ENCODE measurements at places on chromosomes 2 and 18.

GRCh38 chr2:99488539-99489062, 1.2 kb downstream of the REV1 start:
- no peak for DNase-seq

DNA sequence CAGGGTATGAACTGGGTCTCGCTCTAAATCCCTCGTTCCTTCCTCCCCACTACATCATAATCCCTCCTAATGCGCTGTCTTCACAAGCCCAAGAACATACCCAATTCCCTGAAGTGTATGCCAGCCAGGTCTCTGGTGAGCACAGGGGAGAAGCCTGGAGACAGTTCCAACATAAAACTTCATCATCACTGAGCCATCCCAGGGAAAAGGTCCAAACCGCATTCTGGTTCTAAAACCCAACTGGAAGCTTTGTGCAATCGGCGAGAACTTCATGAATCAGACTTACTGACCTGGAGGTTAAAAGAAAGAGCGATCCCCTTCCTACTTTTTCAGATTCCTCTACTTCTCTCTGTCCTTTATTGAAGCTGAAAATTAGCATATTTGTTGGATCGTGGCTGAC, 132.7 kb downstream of the ALPK2 start:
- DNase-seq = no peak

DNA sequence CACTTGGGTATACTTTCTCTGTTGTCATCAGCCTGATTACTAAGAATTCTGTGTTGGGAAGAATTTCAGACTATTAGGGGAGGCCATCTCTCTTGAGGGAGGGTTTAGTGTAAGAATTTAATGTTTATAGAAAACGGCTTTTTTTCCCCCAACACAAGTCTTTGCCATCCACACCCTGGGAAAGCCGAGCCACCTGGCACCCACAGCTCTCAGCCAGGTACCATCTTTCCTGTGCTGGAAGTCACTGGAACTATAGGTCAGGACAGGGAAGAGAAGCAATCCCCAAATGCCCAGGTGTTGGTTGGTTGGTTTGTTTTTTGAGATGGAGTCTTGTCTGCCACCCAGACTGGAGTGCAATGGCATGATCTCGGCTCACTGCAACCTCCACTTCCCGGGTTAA, 155.1 kb downstream of the SMAD7 start:
- DNase-seq = no peak

GRCh38 chr2:234158812-234159211, 108.3 kb downstream of the SPP2 start:
- no peak for DNase-seq

GRCh38 chr2:149160701-149161217, 122.3 kb downstream of the LYPD6B start:
- no peak for DNase-seq

- peak; percentile 97 for DNase-seq
Observed at GRCh38 chr2:97995734-97996624, at the start of gene TMEM131. TMEM131 (minus strand) TSS chr2:97995948; CDS start chr2:97995662, 286 bp downstream.

- no peak for DNase-seq
Observed at GRCh38 chr2:169232551-169233154, 129.7 kb downstream of the LRP2 start.

GRCh38 chr2:136254681-136255080, 136.7 kb upstream of the CXCR4 start:
- DNase-seq = no peak

GRCh38 chr18:8854962-8855361, 149.6 kb downstream of the MTCL1 start:
- DNase-seq = peak; percentile 73

DNA sequence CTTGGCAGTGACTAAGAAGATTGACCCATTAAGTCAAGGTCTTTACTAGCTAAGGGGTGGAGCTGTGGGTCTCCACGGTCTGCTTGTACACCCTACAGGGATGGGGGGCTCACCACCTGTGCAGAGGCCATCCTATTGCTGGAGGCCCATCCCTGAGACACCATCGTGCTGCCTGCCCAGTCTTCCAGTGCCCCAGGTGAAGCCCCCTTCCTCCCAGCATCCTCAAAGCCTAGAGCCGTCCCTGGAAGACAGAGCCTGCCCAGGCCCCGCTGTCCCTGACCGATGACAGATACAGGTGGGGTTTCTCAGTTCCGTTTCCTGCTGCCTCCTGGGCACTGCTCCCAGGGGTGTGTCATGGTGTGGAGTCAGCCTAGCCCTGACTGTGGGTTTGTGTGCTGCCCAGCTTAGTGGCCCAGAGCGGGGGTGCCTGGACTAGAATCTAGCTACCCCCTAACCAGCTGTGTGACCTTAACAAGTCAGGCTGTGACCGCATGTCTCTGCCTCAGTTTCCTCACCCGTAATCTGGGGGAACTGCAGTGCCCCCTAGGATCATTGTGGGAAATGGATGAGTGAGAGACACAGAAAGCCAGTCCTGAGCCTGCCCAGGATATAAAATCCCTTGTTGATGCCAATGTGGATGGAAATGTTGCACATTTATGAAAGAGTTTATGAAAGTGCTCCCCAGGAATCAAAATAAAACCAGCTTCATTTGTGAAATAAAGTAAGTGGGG, 2.0 kb downstream of the OTOS start:
- no peak for DNase-seq

- peak; percentile 80 for DNase-seq
Observed at GRCh38 chr2:187552828-187553681, 1.2 kb downstream of the TFPI start.

GRCh38 chr2:8204711-8205110, 477.1 kb upstream of the ID2 start:
- DNase-seq = no peak

GRCh38 chr18:79965119-79965902, 868 bp downstream of the HSBP1L1 start:
- peak; percentile 83 for DNase-seq

GRCh38 chr2:227939271-227940027, 68.0 kb downstream of the DAW1 start:
- no peak for DNase-seq

- no peak for DNase-seq
Observed at GRCh38 chr18:28560331-28560730, 383.4 kb upstream of the CDH2 start.

GRCh38 chr18:33830213-33830612, 252.2 kb downstream of the ASXL3 start:
- DNase-seq = no peak

DNA sequence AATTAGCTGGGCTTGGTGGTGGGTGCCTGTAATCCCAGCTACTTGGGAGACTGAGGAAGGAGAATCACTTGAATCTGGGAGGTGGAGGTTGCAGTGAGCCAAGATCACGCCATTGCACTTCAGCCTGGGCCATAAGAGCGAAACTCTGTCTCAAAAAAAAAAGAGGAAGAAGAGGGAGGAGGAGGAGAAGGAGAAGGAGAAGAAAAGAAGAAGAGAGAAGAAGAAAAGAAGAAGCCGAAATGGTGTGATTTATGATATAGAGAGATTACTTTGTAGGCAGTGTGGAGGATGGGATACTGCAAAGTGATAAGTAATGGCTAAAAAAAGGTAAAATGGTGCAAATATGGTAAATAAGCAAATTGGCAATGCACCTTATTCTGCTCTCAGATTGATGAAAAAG, 25.1 kb downstream of the THNSL2 start:
- DNase-seq = no peak

DNA sequence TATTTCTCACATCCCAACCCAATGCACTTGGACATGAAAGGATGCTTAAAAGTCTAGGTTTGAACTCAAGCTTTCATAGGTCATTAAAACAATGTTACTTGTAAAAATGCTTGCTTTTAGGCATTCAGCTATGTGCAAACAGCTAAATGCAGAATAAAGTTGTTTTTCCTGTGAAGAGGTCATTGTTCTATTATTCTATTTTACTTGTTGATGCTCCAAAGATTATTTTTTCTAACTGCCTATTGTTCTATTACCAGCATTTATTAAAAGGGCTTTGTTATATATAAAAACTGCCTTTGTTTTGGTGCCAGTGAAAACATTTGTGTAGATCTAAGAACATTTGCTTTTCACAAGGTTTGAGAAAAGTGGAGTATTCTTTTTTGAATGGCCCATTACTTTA, 49.4 kb downstream of the TMEM178A start:
- no peak for DNase-seq

DNA sequence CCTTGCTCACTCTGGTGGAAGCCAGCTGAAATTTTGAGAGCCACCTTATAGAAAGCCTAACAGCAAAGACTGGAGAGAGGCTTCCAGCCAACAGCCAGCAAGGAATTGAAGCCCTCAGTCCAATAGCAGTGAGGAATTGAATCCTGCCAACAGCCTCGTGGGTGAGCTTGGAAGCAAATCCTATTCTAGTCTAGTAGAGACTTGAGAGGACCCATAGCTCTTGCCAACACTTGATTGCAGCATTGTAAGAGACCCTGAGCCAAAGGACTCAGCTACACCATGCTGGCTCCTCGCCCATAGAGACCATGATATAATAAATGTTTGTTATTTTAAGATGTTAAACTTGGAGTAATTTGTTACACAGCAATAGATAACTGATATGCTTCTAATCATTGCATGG, 403.0 kb upstream of the TNP1 start:
- no peak for DNase-seq

DNA sequence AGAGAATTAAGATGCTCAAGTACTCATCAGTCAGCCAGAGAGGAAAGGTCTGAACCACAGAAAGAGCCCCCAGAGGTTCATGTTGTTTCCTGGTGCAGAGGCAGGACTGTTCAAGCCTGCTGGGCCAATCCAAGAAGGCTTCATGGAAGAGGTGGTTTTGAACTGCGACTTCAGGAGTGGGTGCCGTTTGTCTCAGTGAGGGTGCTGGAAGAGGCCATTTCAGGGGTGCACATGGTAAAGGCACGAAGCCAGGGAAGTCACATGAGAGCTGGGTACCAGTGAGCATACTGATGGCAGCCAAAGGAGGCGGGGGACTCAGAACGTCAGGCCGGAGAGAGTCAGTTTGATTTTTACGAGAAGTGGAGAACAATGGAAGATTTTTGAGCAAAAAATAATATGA, 55.5 kb downstream of the EMILIN2 start:
- DNase-seq = no peak

GRCh38 chr18:13464432-13465123, 246.0 kb downstream of the LDLRAD4 start:
- DNase-seq = no peak

DNA sequence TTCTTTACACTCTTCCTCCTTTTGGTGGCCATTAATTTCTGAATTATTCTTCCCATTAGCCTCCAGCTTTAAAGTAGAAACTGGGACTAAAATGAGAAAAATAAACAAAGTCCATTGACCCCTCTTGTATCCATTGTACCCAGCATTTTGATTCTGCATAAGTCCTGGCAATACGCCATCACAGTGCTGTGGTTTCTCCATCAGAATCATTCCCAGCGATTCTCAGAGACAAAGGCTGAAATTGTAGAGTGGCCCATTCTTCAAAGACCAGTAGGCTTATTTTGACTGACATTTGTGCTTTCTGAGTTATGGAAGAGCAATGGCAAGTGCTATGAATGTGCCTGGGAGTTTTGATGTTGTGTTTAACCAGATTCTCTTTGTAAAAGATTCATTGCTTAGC, 199.3 kb upstream of the GALNT5 start:
- no peak for DNase-seq

- peak; percentile 93 for DNase-seq
Observed at GRCh38 chr2:209495855-209496585, 72.2 kb downstream of the MAP2 start.

DNA sequence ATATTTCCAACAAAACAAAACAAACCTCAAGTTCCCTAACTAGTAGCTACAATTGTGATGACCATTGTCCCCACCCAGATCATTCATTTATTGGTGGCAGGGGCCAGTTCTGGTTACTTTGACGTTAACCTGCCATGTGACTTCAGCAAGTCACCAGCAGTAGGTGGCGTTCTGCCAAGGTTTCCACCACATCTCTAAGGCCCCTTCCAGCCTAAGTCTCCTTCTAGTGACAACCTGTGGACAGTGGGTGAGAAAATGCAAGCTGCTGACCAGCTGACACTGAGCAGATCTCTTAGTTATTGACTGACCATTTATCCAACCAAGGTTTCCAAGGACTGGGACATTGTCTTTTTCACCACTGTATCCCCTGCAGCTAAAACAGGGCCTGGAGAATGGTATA, 98.4 kb downstream of the GPR39 start:
- DNase-seq = no peak

GRCh38 chr2:88036182-88036581, 19.4 kb downstream of the KRCC1 start:
- DNase-seq = no peak

- DNase-seq = no peak
Observed at GRCh38 chr2:143692162-143692561, 562.9 kb downstream of the ARHGAP15 start.
